GM19239 (cell line): ENCODE measurements at places on chromosomes 2 and 18.

- no peak for DNase-seq
Observed at GRCh38 chr2:39411181-39411944, 25.7 kb downstream of the MAP4K3 start.

DNA sequence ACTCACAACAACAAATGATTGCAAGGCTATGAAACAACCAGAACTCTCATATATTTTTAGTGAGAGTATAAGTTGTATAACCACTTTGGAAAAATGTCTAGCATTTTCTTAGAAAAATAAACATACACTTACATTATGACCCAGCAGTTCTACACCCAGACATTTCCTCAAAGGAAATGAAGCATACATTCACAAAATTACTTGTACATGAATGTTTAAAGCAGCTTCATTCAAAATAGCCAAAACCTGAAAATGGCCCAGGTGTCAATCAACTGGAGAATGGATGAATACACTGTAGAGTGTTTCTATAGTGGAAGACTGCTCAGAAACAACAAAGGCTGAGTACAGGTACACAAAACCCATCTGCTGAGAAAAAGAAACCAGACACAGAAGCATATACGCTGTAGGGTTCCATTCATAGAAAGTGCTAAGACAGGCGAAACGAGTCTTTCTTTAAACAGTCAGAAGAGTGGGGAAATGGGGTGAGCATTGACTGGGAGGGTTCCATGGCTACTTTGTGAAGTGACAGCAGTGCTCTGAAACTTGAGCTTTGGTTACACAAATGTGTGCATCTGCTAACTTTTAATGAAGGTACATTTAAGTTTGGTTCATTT lies 799.0 kb downstream of the DCDC2C start:
- DNase-seq: no peak

DNA sequence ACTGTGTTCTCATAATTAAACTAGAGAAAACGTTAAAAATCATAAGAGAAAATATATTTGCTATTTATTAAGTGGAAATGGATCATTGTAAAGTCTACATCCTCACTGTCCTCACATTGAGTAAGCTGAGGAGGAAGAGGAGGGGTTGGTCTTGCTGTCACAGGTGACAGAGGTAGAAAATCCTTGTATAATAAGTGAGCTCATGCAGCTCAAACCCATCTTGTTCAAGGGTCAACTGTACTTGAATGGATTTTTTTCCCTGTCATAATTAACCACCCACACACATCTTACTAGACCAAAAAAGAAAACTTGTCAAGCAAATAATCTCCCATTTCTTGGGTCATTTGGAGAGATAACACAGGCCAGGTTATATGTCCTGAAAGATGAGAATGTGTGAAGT lies 231.2 kb downstream of the NEDD4L start:
- DNase-seq: no peak

DNA sequence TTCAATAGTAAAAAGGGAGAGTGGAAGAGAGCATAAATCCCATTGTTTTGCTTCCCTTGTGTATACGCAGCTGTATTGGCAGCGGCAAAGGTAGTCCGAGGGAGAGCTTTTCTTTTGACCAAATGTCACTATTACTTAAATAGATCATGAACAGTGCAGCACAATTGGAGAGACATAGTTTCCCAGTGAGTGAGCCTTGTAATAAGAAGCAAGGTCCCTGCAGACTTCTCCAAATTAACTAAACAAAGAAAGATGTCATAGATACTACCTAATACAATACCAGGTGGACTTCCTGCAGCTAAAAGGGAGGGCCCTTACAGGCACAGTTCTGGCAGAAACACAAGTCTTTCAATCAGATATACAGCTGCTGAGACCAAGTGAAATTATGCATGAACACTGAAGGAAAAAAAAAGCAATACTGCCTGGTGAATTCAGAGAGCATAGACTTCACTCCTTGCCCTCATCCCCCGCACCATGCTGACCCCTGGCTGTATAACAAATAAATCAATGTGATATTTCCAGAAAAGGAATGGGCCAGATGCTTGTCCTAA lies 404.7 kb upstream of the CDH2 start:
- no peak for DNase-seq

- no peak for DNase-seq
Observed at GRCh38 chr2:71827973-71828372, 319.7 kb downstream of the CYP26B1 start.

DNA sequence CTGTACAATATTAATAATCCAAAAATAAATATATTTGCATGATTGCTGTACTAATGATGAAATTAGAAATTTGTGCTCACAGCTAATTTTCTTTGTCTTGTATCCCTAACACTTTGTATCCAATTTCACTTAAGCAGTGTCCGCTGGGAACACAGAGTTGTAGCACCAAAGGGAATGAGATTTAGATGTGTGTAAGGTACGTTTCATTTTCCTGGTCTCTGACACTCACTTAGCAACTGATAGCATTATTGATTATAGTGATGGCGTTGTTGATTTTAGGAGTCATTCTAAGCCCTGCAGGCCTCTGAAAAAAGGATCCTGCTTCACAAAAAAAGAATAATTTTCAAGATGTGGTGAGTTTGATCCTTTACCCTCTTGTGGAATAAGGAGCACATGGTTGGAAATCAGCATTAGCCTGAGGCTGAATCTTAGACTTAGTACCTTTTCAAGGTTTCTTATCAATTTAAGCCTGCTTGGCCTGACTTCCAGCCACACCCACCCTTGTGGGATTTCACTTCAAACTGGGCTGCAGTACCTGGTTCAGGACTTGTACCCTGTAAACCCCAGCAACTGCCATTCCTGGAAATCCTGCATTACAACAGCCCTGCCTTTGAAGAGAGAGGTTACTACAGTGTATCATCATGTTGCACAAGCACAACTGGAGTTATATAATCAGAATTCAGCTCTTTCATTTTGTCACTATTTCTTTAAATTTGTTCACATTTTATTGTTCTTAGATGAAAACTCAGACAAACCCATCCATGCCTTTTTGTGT lies 116.2 kb downstream of the RND3 start:
- no peak for DNase-seq

DNA sequence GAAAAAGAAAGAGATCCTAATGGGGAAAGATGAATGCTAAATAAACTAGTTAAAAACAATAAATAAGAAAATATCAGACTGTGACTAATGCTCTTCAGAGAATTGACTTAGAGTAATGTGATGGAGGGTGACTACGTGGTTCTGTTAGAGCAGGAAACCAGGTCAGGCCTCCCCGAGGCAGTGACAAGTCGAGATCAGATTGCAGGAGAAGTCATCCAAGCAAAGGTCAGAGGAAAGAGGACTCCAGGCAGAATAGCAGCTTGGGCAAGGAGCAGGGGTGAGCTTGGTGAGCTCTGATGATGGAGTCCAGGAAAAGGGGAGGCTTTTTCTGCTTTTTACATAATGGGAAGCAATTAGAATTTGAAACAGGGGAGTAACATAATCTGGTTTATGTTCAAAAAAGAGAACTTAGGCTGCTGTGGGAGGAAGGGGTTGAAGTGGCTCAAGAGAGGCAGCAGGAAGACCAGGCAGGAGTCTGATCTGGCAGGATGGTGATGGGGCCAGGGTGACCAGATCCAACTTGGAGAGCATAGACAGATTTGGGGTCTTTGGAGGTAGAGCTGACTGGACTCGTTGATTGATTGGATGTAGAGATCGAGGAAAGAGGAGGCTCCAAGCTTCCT lies 27.3 kb upstream of the ITGB6 start:
- DNase-seq: no peak

DNA sequence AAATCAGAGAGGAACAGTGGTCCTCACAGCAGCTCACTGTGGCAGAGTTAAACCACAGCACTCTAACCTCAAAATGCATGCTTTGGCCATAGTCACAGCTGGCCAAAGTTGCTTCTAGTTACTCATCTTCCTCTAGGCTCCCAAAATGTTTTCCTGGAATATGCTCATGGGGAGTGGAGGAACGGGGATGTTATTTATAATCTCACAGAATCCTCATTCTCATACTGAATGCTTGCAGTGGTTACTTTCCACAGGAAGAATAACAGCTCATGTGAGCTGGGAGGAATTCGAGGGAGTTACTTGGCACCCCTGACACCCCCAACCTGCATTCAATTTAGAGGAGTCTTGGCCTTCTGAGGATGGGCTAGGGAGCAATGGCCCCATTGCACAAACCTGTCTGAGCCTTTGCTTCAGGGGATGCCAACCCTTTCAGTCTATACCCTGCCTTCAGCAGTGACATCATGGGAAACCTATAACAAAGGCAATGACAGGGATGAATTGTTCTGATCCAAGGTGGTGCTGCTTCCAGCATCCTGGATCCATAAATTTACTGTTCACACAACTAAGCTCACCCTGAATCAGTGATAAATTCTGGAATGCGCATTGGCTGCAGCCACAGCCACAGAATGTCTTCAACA lies 22.4 kb upstream of the CCBE1 start:
- no peak for DNase-seq

GRCh38 chr18:70142001-70142400 lies 63.5 kb downstream of the RTTN start:
- no peak for DNase-seq

GRCh38 chr2:7089284-7089683 lies 172.1 kb downstream of the RNF144A start:
- no peak for DNase-seq

GRCh38 chr18:76673281-76674185 lies 148.8 kb upstream of the ZNF236 start:
- no peak for DNase-seq

- DNase-seq: no peak
Observed at GRCh38 chr2:113219889-113220641, 46.3 kb downstream of the PSD4 start.

GRCh38 chr2:121790276-121790956 lies 35.0 kb downstream of the TSN start:
- DNase-seq: no peak
